ENCODE measurements at places on chromosomes 6 and 20. TPM values are rescaled to one million over a fixed set of nuclear protein-coding genes. Genes with fewer than 3 reads are reported as not detected.

ZSCAN23 gene
- total RNA-seq: 1.1 TPM

EBF4 gene
- total RNA-seq: 3.2 TPM

RUNX2 gene
- total RNA-seq: 3.6 TPM

- no peak for DNase-seq
These were observed 71.3 kb downstream of the ARHGAP18 start for GRCh38 chr6:129638686-129639085.

HNF4A gene
- total RNA-seq: not detected

GRCh38 chr6:109336221-109336961, 45.9 kb downstream of the CD164 start:
- no peak for DNase-seq

TCP11 gene
- total RNA-seq: not detected

DNA sequence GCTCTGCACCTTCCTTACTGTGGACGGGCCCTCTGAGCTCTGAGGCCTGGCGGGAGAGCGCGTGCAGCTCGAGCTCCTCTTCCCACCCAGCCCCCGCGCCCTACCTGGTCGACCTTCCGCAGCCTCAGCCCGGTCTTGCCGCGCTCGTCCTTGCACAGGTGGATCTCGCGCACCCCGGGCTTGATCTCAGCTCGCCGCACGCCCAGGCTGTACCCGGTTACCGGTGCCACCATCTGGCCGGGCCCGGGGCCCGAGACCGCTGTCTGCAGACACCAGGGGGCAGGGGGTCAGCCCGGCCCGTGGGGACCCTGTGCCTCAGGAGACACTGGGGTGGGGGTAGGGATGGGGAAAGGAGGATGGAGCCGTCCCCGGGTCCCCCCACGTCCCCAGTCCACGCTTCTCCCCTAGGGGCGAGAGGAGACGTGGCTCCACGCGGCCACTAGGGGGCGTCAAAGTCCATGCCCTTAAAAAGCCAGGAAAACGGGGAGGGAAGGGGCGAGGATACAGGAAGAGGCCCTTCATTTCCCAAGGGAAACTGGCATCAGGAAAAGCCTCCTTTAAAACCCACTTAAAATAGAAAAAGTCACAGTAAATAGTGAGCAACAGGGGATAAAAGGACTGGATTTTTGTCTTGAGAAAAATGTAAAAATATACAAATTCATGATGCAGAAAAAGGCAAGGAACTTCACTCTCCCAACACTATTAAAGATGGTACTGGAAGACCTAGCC, 15.5 kb downstream of the SDCBP2 start:
- DNase-seq: no peak

GRCh38 chr6:80223743-80224212, 117.3 kb downstream of the BCKDHB start:
- DNase-seq: no peak

TNFAIP3 gene
- 21.7 TPM for total RNA-seq

DNA sequence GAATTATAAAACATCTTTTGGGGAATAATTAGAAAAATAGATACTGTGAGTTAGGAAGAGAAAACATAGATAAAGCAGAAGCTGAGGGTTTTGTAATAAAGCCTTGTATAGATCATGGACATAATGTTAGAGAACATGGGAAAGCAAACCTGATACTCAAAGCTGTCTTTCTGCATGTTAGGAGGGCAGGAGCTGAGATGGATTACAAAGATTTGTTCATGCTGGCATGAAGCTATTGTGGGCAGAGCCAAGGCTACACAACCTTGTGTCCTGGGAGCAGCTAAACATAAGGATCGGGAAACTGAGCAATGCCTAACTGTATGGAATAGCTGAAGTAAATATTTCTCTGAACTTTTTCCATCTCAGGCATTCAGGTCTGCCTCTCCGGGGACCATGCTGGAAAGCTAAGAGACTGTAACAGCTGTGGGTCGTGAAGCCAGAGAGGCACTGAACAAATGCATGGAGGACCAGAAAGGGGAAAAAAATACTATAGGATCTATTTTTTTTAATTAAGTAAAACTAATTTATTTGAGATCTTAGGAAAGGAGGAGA, 28.2 kb upstream of the CNKSR3 start:
- no peak for DNase-seq

DNAAF9 gene
- 9.6 TPM for total RNA-seq

DNA sequence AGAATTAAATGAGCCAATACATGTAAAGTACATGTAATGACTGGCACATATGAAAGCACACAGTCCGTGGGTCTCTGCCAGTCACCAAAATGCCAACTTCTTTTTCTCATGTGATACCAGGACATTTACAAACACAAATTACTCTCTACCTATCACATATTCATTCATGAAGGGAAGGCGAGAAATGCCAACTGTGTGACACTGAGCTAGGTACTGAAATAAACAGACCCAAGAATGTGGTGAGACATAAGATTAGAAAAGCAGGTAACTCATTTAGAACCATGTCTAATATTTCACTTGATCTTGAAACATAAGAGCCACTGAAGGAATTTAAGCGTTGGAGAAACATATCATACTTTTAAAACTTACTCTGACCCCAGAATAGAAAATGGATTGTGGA, 41.4 kb downstream of the HBS1L start:
- DNase-seq: no peak

- no peak for DNase-seq
These were observed 2.3 kb downstream of the ZSCAN31 start for GRCh38 chr6:28333599-28334018.

GRCh38 chr6:158860279-158860865, 41.2 kb upstream of the EZR start:
- DNase-seq: no peak

ULBP2 gene
- 2.9 TPM for total RNA-seq

DNA sequence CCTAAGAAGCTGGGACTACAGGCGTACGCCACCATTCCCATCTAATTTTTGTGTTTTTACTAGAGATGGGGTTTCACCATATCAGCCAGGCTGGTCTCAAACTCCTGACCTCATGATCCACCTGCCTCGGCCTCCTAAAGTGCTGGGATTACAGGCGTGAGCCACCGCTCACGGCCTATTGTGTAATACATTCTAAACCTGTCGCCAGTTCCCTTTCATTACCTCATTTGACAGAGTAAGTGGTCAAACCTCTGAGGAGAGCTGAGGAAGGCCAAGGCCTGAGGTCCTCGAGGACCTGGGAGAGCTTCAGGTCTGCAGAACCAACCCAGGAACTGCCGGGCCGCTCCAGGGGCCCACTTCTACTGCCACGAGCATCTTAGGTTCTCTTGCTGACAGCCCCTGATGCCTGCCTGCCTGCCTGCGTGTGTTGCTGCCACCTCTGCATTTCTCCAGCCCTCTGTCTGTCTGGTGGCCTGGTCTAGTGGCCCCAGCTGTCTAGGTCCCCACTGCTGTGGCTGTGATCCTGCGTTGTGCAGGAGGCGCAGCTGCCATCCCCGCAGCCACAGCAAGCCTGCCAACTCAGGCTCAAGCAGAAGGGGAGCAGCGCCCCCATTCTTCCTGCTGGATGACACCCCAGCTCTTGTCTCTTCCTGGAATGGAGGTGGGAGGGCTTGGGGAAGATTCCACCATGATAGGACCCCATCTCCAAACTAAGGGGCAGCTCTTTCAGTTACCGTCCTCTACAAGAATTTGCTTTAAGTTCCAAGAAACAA, 45.3 kb downstream of the PRR18 start:
- no peak for DNase-seq

DNA sequence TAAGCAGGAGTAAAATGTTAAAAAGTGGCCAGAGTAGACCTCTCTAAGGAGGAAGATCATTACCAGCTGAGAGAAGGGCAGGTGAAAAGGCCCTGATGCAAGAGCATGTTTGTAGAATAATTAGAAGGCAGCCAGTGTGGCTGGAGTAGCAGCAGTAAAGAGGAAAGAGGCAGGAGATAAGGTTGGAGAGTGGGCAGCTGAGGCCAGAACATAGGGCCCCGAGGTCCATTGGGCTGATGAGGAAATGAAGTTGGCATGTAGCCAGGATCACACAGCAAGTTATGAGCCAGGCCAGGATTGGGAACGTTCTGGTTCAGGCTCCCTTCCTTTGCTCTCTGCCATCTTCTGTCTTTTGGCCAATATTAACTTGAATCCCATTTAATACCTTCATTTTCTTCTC, 51.6 kb downstream of the RALY start:
- no peak for DNase-seq

DNA sequence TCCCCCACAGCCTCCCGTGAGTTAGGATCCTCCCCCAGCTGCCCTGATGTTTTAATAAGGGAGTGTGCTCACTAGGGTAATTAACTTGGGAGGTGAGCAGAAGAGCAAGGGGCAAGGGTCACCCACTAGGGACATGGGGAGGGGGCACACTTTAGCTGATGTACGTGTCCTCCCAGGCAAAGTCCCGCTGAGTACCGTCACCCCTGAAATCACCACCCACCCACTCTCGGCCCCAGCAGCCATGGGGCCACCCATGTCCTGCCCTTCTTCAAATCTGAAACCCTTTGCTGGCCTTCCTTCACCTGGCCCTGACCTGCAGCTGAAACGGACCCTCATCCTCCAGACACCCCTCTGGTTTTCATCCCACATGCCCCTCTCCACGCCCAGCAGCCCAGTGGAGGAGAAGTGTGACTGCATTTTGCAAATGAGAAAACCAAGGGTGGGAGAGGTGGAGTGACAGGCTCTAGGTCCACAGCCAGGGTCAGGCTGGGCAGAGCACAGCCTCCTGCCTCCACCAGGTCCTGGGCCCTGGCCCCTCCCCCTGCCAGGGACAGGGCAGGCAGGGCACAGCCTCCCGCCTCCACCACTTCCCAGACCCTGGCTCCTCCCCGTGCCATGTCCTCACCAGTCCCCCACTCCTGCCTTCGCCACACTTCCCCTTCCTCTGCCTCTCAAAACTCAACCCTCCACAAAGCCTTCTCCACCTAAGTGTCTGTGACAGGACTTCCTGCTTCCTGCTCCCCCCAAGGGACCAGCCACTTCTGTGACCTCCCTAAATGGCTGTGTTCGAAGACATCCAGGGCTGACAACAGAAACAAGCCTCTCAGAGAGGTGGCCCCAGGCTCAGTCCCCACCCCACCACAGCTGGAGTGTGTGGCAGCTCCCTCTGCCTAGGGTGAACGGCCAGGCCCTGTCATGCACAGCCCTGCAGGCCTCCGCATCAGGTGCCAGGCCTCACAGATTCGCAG, 15.1 kb downstream of the ACSS1 start:
- peak; percentile 62 for DNase-seq

CLIC5 gene
- 1.2 TPM for total RNA-seq

All from esophagus squamous epithelium (tissue), 5 donors.